ENCODE measurements at places on chromosomes 4 and X. TPM values are rescaled to one million over a fixed set of nuclear protein-coding genes. Genes with fewer than 3 reads are reported as not detected.

Gene GPR173
- not detected for total RNA-seq

Gene RHOXF1
- not detected for total RNA-seq

Gene FABP2
- not detected for total RNA-seq

Gene SLIT2
- not detected for total RNA-seq

Gene MGAT4D
- total RNA-seq, result not detected

DNA sequence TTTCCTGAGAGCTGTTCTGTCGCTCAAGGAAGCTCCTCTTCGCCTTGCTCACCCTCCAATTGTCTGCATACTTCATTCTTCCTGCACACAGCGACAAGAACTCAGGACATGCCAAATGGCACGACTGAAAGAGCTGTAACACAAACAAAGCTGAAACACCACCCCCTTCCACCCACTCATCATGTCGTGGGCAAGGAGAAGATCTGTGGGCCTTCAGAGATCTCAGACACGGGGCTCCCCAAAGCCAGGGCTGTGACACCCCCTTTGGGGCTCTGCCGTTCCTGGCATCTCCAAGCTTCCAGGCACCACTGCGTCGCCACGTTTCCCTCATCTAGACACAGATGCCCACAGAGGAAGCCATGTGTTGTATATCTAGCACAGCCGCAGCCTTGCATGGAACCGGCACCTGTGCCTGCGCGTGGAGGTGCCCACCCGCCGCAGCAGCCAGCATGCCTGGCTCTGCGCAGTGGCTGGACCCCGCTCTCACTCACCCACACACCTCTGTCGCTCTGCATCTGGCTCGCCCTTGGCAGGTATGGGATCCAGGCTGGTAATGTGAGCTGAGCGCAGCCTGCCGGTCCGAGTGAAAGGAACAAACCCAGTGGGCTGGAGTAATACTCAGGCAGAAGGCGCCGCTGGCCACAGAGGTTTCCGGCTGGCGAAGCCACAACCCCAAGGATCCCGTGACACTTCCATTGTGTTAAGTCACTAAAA is 676.4 kb upstream of the INTU start:
- DNase-seq, result no peak
- H3K27me3 ChIP-seq, result no peaks in the 10 kb centered on the region
- no peak overlapping the region for H3K27ac ChIP-seq
- no peaks in the 10 kb centered on the region for H3K36me3 ChIP-seq
- no peaks in the 10 kb centered on the region for H3K4me1 ChIP-seq
- no peak overlapping the region for H3K4me3 ChIP-seq

DNA sequence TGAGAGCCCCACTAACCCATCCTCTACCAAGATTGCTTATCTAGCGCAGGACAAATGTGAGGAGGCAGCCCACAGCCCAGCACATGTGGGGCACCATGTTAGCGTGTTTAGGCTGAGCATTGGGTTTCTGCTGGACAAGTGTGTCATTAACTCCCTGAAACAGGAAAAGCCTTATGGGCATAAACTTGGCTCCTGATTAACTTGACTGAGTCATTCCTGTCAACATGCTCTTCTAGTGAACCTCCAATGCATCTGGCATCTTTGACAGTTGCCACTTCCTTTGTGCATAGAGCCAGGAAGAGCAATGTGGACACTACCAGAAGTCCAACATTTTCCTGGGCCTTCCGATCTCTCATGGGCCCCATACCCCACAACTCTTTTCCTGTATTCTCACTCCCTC is 2.5 kb downstream of the SPIN2A start:
- no peak overlapping the region for H3K27ac ChIP-seq
- no peak overlapping the region for H3K4me3 ChIP-seq
- H3K27me3 ChIP-seq, result no peaks in the 10 kb centered on the region
- DNase-seq, result no peak
- H3K36me3 ChIP-seq, result no peaks in the 10 kb centered on the region
- no peaks in the 10 kb centered on the region for H3K4me1 ChIP-seq

DNA sequence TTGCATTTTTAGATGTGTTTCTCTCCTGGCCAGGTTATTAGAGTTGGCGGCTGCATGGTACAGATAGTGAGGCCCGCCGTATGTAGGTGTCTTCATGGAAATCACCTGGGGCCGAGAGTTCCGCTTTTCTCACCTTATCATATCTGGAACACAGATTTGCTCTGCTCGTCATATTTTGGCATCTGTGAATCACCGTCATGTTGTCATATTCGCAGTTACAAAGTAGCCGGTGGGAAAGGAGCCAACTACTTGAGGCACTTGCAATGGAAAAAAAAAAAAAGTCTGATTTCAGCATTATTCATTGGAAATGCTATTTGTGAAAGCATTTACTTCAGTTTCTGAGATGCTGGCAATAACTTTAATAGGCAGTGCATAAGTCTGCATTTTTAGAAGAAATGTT is 1715.2 kb upstream of the TENM3 start:
- H3K36me3 ChIP-seq, result no peaks in the 10 kb centered on the region
- no peak overlapping the region for H3K27ac ChIP-seq
- no peak overlapping the region for H3K4me3 ChIP-seq

DNA sequence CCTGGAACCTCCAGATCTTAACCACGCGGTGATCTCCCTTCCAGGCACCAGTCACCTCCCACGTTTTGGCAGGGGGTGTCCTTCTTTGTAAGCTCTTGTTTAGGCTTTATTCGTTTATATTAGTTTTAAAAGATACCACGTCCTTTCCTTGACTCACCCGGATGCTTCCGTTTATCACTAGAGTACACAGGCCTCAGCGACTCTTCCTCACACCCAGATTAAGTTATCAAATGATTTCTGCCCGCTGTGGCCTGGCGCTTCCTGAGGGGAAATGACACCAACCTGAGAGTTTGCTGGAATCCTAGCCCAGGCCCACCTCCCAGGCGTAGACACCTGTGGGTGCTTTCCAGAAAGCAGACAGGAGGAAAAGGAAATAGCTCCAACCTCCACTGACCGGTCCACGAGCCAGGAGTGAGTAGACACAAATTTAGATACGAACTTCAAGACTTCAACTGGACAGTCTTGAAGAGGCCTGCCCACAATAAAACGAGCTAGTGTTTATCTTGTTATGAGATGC is 756 bp upstream of the ADAMTS3 start:
- H3K4me3 ChIP-seq, result no peak overlapping the region
- no peak for DNase-seq
- peaks cover 9% of the 10 kb centered on the region for H3K4me1 ChIP-seq
- peaks cover 41% of the 10 kb centered on the region for H3K27me3 ChIP-seq
- H3K36me3 ChIP-seq, result no peaks in the 10 kb centered on the region

GRCh38 chr4:100189820-100190642 is at the start of gene DDIT4L:
Gene DDIT4L, minus strand, starts transcription at chr4:100190468. Its CDS starts 485 bp downstream, at chr4:100189983.
- peaks cover 15% of the 10 kb centered on the region for H3K4me1 ChIP-seq
- H3K27ac ChIP-seq, result no peak within 1 kb of the TSS
- H3K4me3 ChIP-seq, result peak within 1 kb of the TSS; percentile 61
- no peaks in the 10 kb centered on the region for H3K36me3 ChIP-seq
- peaks cover 42% of the 10 kb centered on the region for H3K27me3 ChIP-seq

GRCh38 chr4:119261986-119262385 is 49.5 kb downstream of the USP53 start:
- DNase-seq, result no peak
- peaks cover 7% of the 10 kb centered on the region for H3K4me1 ChIP-seq
- peaks cover 20% of the 10 kb centered on the region for H3K36me3 ChIP-seq
- H3K27ac ChIP-seq, result no peak overlapping the region
- no peak overlapping the region for H3K4me3 ChIP-seq

GRCh38 chrX:16125520-16126149 is 2.3 kb downstream of the GRPR start:
- no peaks in the 10 kb centered on the region for H3K36me3 ChIP-seq
- peaks cover 1% of the 10 kb centered on the region for H3K4me1 ChIP-seq
- H3K27me3 ChIP-seq, result peaks cover 23% of the 10 kb centered on the region
- no peak overlapping the region for H3K27ac ChIP-seq
- DNase-seq, result no peak
- no peak overlapping the region for H3K4me3 ChIP-seq

- H3K27ac ChIP-seq, result no peak overlapping the region
- no peaks in the 10 kb centered on the region for H3K27me3 ChIP-seq
- no peak overlapping the region for H3K4me3 ChIP-seq
These were observed 52.8 kb downstream of the FHDC1 start for GRCh38 chr4:152988721-152989553.

DNA sequence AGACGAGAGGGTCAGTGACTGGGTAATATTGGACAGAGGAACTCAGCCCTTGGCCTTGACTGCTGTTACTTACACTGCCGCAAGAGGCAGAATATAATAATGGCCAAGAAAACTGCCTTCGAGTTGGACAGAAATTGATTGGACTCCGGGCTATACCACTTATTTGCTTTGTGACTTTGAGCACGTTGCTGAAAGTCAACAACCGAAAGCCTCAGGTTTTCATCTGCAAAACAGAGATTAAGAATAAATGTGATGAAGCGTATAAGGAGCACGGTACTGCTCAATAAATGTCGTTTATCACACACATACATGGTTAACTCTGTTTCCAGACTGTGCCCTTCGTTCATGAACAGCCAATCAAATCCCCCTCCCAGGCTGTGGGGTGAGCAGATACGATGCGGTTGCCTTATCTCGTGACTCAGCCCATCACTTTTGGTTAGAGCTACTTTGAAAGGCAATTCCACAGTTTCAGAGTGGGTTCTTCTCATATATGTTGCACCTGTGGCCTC is 91.6 kb downstream of the TSPAN7 start:
- no peak overlapping the region for H3K4me3 ChIP-seq
- no peak overlapping the region for H3K27ac ChIP-seq
- no peaks in the 10 kb centered on the region for H3K36me3 ChIP-seq
- no peaks in the 10 kb centered on the region for H3K27me3 ChIP-seq
